Endodermal cell (in vitro differentiated cells): ENCODE measurements at places on chromosomes 13 and 19. TPM values are rescaled to one million over a fixed set of nuclear protein-coding genes. Genes with fewer than 3 reads are reported as not detected.

SYMPK gene
- total RNA-seq = 92.9 to 122 TPM (median 104 TPM) in 3 replicates

FUT3 gene
- total RNA-seq = 0.61 to 1.3 TPM (median 1.2 TPM) in 3 replicates

IGFL1 gene
- total RNA-seq = not detected in 3 replicates

KLC3 gene
- total RNA-seq = 4.5 and 4.8 TPM in 2 replicates

PRR22 gene
- 0.99 to 1.9 TPM (median 1.9 TPM) in 3 replicates for total RNA-seq
